ENCODE measurements at places on chromosomes 1 and 21.

DNA sequence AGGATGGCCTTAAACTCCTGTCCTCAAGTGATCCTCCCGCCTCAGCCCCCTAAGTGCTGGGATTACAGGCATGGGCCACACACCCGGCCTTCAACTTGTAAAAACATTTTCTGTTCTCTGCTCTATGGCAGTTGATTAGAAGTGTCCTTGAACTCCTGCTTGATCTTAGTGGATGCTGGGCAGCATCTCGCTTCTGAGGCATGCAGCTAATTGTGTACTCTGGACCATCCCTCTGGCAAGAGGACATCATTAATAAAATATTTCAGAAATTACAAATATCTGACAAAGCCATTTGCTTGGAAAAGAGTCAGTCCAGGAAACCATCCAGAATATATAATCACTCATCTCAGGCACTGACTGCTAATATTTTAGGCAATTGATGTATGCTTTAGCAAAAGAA, 8.1 kb downstream of the NGF start:
- DNase-seq: no peak

GRCh38 chr1:227729144-227729880, 5.8 kb downstream of the JMJD4 start:
- no peak for DNase-seq

DNA sequence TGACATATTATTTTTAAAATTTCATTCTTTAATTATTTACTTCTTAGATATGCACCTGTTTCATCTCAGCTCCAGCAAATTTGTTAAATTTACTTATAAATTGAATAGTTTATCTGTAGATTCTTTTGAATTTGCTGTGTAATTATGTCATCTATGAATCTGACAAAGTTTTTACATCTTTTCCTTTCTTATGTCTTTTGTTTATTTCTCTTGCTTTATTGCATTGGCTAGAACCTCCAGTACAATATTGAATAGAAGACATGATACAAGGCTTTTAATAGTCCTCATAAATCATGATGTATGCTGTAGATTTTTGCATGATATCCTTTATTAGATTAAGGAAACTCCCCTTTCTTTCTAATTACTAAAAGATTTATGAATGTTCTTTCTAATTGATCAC, 20.8 kb downstream of the CR1 start:
- no peak for DNase-seq

DNA sequence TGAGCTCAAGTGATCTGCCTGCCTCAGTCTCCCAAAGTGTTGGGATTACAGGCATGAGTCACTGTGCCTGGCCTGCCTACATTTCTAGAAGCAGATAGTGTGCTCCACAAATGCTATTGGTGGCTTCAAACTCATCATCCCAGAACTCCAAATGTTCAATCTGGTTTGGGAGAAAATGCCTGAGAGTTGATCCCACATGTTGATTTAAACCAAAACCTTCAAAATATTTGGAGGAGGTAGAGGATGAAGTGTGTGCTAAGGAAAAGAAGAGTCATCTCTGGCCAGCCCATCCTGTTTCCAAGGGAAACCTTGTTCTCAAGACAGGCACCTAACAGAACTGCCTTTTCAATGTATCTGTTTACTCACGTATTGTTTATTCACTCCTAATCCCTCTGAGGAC, 55.4 kb upstream of the GRHL3 start:
- DNase-seq: no peak

DNA sequence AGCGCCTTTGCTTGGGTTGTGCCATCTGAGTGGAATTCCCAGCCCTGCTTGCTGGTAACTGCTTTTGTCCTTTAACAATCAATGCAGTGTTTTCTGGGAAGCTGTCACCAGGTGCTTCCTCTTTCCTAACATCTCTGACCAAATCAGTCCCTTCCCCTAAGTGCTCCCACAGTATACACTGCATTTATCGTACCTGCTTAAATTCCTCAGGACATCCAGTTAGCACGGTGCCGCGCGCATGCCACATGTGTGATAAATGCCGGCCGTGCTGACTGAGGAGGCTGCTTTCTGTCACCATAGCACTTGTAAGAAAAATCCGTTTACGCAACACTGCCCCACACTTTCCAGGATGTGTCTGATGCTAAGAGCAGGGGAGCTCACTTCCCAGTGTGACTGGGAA, 115.4 kb downstream of the BCAR3 start:
- no peak for DNase-seq

DNA sequence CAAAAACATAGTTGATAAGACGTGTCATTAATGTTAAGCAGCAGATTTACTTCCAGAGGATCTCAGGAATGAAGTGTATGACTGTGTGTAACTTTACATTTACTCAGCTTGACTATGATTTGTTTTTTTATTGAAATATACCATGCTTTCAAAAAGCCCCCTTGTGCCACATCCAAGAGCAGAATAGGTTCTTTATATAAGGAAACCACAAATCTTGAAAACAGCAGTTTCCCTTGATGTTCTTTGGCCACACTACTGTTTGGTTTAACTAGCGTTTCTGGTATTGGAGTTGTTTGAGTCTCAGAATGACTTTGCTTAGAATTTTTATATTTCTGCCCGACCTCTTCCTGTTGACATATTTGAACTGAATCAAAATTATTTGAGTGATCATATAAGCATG, 25.0 kb downstream of the LRRC8C start:
- DNase-seq: no peak

DNA sequence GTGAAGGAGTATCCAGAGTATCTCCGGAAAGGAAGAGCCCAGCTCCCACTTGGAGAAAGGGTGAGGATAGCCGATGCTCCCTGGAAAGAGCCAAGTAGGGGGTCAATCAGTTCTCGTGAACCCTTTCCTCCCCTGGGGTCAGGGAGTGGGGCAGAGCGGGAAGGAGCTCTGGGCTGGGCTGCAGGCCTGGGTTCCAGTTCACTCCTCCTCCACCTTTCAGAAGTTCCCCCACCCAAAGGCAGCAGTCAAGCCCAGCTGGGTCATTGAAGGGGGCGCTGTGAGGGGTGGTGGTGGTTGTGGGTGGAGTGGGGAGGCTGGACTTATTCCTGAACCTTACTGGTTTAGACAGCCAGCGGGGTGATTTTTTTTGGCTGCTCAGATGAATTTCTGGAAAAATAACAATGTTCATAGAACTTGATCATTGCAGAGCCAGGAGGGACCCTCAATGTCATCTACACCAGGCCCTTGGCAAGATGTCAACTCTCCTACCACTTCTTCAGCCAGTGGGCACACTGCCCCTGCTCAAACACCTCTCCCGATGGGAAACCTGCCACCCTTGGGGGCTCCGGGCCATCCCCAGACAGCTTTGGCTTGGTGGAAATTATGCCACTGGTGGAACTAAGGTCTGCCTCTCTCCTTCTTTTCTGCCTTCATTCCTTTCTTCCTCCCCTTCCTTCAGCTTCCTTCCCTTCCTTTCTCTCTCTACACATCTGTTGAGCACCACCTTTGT, 235.8 kb downstream of the TRABD2B start:
- DNase-seq: peak; percentile 46

DNA sequence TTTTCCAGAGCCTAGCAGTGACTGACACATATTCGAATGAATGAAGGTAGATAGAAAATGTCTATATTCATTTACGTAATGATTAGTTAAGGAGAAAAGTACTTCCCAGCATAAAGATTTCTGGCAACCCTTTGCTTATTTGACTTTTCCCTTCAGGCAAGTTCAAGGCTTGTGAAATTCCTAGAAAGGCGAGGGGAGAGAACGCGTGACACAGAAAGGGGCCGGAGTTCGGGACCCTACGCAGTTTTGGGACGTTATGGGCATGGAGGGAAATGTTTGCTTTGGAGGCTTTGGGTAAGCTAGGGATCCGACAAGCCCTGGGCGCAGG, 472 bp upstream of the USP25 start:
- no peak for DNase-seq

DNA sequence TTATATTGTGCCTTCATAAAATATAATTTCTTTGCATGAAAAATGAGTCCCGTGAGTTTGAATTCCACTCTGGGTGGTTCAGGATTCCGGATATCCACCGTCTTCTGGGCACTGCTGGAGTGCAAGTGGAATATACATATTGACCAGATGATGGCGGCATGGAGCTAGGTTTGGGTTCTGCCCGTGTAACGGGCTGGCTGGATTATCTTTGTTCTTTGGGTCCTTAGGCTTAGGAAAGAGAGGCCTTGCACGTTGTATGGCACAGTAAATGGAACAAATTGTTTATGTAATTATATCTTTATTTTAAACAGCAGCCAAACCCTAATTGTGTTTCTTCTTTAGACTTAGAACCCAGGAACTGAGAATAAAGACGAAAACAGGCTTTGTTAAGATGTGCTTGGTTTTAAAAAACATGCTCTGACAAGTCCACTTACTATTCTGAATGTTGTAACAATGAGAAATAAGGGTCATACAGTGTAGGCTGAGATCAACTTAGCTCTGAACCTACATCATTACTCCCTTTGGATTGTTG, 13.5 kb upstream of the ACBD6 start:
- DNase-seq: peak; percentile 80

DNA sequence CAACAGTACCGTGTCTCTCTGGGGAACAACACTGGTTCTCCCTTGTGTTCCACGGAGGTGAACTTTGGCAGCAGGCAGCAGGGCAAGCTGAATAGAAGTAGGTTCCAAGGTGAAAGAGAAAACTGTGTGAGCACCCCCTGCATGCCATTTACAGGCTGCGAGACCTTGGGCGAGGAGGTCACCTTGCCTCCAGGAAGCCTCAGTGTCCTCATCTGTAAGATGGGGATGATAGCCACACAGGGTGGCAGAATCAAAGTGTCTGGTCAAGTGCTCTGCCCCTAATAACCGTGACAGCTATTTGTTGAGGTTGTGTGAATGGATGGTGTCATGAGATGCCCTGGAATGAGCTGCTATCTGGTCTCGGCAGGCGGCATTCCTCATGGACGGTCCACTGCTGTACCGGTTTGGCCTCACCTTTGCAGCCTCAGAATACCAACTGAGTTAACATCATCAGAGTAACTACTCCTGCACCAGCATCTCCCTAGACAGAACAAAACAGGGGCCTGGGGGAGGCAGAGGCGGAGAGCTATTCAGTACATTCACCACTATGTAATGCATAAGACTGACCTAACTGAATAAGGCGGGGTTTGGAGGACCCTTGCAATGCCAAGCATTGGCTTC, 7.4 kb upstream of the KLHDC7A start:
- no peak for DNase-seq

DNA sequence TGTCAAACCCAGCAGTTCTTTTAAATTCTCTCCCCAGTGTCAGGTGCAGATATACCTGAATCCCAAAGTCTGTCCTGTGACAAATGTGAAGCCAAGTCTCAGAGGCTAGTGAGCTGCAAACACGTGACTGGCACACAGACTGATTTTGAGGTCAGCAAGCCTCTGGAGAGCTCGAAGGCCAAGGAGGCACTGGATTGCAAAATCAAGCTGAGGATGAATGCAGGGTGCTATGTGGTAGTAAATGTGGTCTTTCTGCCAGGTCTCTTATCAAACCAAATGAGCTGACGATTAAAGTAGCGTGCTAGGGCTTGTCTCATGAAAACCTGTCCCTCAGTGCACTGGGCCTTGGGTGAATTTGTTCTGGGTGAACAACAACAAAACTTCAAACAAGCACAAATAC, 20.6 kb downstream of the GPR3 start:
- DNase-seq: no peak

All from sciatic nerve (tissue), 2 donors.